ENCODE measurements at places on chromosomes 4 and X.

DNA sequence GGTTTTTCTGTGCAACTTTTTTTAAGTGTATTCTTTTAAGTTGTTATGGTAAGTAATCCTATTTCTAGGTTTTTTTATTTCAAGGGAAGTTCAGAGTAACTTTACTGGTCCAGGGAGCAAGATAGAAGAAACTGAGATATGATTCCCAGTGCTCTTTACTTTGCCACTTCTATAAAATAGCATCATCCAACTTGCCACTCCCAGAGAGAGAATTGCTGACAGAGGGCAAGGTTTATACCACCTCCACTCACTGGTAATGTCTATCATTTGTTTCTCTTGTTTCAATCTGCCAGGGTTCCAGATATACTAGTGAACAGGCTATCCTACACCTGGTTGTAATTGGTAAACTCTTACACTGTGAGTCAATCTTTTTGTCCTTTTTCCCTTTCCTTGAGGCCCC lies 3.5 kb upstream of the CLCN3 start:
- no peak for DNase-seq

DNA sequence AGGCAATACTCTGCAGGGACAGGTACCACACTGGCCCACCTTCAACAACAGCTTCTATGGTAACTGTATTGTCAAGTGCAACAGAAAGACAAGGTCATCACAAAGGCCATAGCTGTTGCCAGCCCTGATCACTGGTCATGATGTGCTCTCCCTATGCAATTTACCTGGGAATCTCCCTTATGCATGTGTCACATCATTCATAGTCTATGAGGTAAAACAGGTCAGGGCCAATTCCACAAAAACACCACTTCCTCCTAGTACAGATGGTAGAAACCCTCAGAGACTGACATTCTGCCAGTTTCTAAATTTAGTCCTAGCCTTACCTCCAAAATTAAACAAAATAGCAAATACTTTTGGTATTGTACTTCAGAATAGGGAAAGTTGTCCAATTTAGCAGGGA lies 132.8 kb downstream of the MGST2 start:
- no peak for DNase-seq

DNA sequence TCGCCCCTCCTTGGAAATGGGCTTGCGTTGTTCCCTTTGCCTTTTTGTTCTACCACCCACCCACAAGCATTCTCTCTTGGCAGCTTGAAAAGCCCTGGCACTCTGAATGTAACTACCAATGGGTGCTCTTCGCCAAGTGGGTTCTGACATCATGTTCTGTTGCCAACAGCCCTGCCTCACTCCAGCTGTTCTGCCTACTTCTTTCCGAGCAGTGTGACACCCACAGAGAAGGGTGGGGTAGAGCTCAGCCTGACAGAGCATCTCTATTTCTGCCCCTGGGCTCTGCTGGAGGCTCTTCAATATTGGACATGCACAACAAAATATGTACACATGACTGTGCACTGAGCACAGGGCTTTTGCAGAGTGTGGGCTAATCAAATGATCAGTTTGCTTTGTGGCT lies 15.6 kb upstream of the EXOSC9 start:
- DNase-seq, result no peak

GRCh38 chr4:2867758-2868491 lies 24.3 kb downstream of the ADD1 start:
- no peak for DNase-seq

- DNase-seq, result no peak
These were observed 507.0 kb downstream of the PPARGC1A start for GRCh38 chr4:23382879-23383278.

All from fibroblast of skin of left quadriceps (primary cell).